Activated CD4-positive, alpha-beta T cell treated with anti-CD3 and anti-CD28 coated beads for 1 hour (primary cell): ENCODE measurements at places on chromosomes 1 and 21.

- no peak for DNase-seq
Measured at GRCh38 chr1:21534674-21535378, 25.6 kb downstream of the ALPL start.

DNA sequence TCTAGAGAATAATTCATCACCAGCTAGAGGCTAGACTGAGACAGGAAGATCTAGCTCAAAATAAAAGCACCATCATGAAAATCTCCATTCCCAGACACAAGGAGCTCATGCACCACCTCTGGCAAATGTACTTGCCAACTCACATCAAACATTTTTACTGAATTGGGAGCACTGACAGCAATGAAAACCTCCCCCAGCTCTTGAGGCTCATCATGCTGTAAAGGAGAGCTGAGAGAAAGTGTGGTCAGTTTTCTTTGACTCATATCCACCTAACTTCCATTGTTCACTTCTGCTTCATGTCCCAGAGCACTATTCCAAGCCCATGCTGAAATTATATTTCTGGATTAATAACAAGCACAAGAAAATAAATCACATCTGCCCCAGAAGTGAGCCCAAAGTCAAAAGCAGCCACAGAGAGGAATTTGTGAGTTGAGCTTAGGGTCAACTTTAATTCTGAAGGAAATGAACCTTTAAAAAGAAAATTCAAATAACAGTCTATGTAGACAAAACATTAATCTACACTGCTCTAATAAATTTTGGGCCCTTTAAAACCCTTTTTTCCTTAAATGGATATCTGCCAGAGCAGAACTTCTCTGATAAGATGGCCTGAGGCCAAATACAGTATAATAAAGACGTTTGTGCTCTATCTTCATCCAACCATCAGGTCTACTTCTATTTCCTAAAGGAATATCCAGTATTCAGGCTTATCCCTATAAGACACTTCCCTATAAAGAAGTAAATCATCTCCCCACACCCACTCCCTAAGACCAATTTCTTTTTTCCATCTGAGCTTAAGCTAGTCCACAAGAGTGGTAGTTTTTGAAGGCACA lies 85.9 kb upstream of the ADAM30 start:
- no peak for DNase-seq

- no peak for DNase-seq
Measured at GRCh38 chr1:168673974-168674683, 54.9 kb downstream of the DPT start.

DNA sequence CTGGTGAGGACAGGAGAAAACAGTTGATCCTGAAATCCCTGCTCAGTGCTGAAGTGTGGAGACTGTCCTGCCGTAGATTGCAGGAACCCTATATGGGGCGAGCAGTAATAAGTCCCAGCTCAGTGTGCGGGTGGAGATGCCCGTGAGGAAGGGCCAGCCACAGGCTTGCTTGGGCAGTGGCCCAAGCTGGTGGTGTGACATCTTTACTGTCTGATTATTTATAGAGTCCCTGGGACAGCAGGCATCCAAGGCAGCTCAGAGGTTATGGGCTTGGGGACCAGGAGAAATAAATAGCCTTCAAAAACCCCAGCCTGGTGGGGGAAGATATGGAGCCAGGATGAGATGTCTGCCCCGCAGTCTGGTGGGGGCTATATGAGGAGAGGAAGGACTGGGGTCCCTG lies 170.7 kb upstream of the POU3F1 start:
- no peak for DNase-seq

- DNase-seq = no peak
Measured at GRCh38 chr1:67517046-67517445, 86.8 kb upstream of the SERBP1 start.

- DNase-seq = no peak
Measured at GRCh38 chr1:97781762-97782337, 139.0 kb downstream of the DPYD start.
